Activated T-cell treated with anti-CD3 and anti-CD28 coated beads for 48 hours (primary cell): ENCODE measurements at places on chromosomes 4 and X.

- DNase-seq, result no peak
Measured at GRCh38 chr4:73539386-73539785, 57.8 kb downstream of the AFM start.

GRCh38 chr4:106893903-106894302 lies 142.2 kb downstream of the DKK2 start:
- no peak for DNase-seq

DNA sequence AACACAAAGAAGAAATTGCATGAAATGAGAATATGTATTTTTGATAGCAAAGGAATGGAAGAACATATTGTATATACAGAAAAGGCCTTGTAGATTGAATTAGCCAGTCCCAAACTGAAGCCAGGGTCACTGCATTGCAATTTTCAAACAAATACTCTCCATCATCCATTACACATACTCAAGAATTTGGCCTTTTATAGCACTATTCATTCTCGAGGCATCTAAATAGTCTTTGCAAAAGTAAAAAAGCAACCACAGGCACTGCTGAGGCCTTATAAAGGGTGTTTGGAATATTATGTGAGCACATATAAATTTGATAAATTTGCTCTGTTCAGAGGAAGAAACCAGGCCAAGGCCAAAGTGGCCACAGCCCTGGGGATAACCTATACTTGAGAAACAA lies 123.0 kb downstream of the ZNF827 start:
- no peak for DNase-seq

- DNase-seq, result no peak
Measured at GRCh38 chr4:143668930-143669552, 31.4 kb downstream of the FREM3 start.

- no peak for DNase-seq
Measured at GRCh38 chr4:185238215-185238681, 28.9 kb downstream of the SNX25 start.

GRCh38 chr4:121685257-121685656 lies 11.5 kb downstream of the ANXA5 start:
- no peak for DNase-seq

GRCh38 chr4:185958094-185958747 lies 110.7 kb upstream of the TLR3 start:
- no peak for DNase-seq
